ENCODE measurements at places on chromosomes 6 and 20.

DNA sequence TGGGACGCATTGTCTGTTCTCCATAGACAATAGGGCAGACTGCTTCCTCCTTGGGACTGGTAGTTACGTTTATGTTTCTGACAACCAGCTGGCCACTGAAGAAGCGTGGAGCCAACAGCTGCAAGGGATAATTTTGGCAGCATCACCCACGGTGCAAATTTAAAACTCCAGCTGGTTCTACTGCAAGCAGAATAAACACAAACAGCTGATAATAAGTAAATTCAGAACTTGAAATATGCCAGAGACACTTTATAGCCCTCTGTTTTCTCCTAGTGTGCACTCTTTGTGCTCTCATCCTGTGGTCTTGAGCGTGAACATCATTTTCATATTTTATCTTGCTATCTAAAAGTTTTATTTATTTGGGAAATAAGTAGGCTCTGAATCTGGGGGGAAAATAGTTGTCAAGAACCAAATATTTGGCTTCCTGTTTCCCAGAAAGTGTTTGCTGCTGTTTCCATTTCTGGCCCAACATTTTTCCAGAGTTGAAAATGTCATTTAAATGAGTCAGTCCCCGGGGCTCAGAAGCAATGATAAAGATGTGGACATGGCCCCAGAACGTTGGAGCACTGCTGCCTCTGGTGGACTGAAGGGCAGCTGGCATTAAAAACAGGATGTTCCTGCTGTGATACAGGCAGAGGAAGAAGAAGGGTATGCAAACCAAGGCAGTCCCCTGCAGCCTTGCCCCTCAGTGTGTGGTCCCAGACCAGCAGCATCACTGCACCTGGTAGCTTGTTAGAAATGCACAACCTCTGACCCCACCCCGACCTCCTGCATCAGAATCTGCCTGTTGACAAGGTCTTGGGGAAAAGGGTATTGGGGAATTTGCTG is 12.5 kb upstream of the THBD start:
- no peak for DNase-seq

DNA sequence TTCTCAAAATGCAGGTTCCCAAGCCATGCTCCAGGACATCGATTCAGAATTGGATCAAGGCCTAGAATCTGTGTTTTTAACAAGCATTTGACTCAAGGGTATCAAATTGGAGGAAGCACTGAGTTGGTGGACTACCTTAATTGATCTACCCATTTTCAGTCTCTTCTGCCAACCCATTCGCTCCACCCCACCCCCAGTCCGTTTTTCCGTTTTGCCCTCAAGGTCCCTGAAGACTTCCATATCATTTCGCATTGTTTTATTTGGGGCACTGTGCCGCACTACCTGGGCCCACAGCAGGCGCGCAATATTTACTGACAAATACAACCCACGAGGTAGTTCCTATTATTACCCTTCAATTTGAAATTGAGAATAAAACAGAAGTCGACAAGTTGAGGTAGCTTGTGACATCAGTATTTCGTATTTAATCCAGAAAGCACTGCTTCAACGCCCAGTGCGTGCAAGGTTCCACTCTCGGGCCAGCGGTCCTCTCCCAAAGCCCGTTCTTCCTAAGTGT is 557 bp upstream of the DHX35 start:
- DNase-seq = no peak

GRCh38 chr20:35370751-35371150 is 41.0 kb downstream of the UQCC1 start:
- no peak for DNase-seq

GRCh38 chr6:29506446-29507067 is 18.8 kb upstream of the MAS1L start:
- DNase-seq = no peak

- no peak for DNase-seq
Measured at GRCh38 chr6:83758533-83758932, 49.6 kb upstream of the SNAP91 start.

GRCh38 chr20:39823224-39823623 is 861.1 kb downstream of the DHX35 start:
- no peak for DNase-seq

- no peak for DNase-seq
Measured at GRCh38 chr20:11721411-11721810, 196.3 kb upstream of the BTBD3 start.

- no peak for DNase-seq
Measured at GRCh38 chr20:39825950-39826349, 863.1 kb downstream of the MAFB start.

DNA sequence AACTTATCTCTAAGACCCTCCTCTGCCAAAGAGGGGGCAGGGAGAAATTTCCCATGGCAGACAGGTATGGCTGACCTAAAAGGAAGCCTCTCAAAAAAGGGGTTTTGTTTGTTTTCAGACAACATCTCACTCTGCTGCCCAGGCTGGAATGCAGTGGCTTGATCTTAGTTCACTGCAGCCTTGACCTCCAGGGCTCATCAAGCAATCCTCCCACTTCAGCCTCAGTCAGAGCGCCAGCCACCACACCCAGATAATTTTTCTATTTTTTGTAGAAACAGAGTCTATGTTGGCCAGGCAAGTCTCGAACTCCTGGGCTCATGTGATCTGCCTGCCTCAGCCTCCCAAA is 3.8 kb downstream of the EZR start:
- DNase-seq = no peak

DNA sequence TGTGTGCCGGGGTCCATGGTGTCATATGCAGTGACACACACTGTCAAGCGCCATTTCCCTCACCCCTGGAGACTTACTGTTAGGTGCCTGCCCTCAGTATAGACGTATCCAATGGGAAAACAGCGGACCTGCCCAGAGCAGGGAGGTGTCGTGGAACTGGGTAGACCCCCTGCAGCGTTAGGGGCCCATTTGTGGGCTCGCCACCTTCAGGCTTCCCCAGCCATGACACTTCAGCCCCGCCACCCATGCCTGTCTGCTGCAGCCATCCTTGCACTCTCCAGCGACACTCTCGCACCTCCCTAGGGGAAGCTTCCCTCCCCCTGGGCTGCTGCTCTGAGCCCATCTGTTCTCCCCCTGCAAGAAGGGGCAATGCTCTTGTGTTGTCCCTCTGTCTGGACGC is 43.2 kb downstream of the STK35 start:
- no peak for DNase-seq

- DNase-seq = no peak
Measured at GRCh38 chr6:44788387-44788981, 401.0 kb downstream of the CDC5L start.

GRCh38 chr20:37866051-37866450 is 36.9 kb upstream of the VSTM2L start:
- DNase-seq = no peak

DNA sequence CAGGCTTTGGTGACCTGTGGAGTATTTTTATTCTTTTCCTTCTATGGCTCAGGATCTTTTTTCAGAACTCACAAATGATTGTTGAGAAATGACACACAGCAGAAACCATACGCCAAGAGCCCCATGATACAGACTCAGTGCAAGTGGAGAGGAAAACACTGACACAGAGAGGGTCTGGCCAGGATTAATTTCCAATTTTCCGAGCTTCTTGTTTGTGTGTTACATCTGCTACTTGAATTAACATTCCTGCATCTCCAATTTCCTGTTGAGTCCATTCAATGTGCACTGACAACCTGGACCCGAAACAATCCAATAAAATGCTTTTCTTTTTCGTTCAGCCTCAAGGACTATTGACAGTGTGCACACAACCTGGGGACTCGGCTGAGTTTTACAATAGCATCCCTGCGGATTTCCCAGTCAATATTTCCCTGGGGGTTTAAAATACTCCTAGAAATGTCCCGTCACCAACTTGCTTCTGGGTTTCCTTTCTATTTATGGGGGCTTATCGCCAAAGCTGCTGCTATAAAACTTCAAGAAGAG is 4.9 kb upstream of the MLN start:
- no peak for DNase-seq

GRCh38 chr6:47047479-47048407 is 5.6 kb upstream of the ADGRF1 start:
- DNase-seq = peak; percentile 63

DNA sequence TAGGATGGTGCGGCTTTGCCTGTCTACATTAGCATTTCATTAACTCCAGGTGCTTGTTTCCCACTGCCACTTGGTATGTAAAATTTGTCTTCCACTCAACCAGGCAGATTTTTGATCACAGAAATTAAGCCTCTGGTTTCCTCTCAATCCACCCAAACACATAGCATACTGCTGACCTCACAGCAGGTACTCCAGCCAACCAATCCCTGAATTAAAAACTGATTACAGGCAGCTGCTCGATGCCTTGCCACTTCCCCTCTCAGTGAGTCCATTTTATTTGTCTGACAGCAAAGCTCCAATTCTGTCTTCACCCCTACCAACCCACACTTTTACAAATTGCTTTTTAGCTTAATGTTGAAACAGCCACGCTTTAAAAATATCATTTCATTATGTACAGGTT is 95.2 kb downstream of the PLCB1 start:
- DNase-seq = no peak

GRCh38 chr20:40008177-40008576 is 680.9 kb downstream of the MAFB start:
- no peak for DNase-seq

DNA sequence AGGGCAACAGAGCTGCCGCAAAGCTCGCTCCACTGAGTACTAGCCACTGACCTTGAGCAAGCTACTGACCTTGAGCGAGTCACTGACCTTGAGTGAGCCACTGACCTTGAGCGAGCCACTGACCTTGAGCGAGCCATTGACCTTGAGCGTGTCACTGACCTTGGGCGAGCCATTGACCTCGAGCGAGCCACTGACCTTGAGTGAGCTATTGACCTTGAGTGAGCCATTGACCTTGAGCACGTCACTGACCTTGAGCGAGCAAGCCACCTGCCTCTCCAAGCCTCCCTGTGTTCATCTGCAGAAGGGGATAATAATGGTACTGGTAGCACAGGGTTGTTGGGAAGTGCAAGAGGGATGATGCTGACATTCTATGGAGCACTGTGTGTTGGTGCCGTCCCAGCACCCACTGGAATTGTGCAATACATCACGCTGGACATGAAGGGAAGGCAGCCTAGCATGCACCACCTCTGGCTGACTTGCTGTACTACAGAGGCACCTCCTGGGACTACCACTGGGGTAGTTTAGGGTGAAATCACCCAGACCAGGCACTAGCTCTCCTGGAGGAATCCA is 60.2 kb downstream of the CTCFL start:
- no peak for DNase-seq

DNA sequence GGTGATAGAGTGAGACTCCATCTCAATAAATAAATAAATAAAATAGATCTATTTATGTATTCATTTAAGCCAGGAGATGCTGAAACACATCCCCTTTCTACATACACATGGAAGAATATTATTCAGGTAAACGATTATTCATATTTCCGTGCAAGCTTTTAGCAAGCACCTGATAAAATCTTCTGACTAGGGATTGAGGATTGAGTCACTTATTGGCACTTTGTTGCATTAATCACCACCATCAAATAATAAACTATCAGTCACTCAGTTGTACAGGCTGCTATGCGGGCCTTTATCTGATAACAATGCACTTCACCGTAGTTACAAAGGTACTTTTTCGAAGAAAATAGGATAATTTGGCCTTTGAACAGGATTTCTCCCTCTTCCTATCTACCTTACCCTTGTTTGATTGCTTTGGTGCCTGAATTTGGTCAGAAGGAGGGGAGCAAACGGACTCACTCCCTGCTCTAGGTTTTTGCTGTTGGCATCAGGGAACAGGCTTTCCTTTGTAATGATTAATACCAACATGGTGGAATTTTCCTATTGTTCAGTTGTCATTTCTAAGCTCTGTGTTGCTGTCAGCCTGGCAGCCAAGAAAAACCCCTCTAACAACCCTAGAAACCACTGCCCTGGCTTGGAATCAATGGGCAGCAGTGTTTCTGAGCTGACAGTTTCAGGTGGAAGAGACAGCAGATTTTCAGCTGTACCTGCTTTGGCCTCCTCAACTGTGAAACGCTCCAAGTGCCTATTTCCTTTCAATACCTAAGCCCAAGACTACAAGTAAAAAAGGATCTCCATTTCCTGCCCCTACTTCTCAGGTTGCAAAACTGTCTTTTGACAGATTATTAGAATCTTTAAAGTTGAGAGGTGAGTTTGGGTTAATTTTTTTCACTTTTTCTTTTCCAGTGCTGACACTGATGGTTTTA is 63.0 kb downstream of the MYB start:
- no peak for DNase-seq

DNA sequence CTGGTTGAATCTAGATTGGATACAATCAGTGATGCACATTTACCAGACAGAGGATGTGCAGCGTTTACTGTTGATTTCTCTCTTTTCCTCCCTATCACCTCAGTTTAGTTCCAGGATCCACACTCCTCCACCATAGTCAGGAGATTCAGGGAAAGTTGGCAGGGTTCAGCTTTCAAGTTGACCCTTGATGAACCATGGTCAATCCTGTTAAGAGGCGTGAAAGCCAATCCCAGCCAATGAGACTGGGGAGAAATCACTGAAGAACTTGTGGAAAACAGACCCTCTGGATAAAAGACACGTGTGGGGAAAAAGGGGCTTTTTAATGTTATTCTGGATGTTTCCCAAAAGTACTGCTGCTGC is 19.2 kb upstream of the SCP2D1 start:
- no peak for DNase-seq

DNA sequence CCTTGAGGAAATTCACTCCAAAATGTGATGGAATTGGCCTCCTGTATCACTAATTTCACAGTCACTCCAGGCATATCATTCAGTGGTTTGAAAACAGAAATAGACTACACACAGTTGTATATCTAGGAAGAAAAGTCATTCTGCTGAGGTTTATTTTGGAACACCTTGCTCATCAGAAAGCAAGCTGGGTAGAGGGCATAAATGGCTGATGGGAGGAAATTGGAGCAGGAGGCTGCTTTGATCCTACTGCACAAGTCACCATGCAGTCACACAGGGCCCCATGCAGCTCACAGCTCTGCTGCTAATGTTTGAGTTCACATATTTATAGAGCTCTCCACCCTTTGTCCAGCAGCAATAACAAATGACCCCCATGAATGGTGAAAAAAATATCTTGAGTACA is 12.3 kb downstream of the NHLRC1 start:
- DNase-seq = no peak

GRCh38 chr20:44031781-44032582 is 117.3 kb downstream of the TOX2 start:
- DNase-seq = no peak

GRCh38 chr6:149079911-149080491 is 237.5 kb upstream of the TAB2 start:
- no peak for DNase-seq

DNA sequence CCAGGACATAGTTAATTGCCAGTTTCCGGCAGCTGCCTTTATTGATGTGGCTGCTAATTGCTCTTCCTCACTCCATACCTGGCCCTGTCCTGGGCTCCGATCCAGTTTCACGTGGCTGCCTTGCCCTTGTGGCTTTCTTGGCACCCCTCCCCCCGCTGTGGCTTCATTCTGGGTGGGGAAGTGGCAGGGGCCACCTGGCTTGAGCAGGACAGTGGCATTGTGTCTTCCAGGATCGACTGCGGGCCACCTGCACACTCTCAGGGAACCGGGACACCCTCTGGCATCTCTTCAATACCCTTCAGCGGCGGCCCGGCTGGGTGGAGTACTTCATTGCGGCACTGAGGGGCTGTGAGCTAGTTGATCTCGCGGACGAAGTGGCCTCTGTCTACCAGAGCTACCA is 10.8 kb downstream of the MAVS start:
- no peak for DNase-seq

All from COLO829 (cell line).